ENCODE measurements at places on chromosomes 11 and 22.

DNA sequence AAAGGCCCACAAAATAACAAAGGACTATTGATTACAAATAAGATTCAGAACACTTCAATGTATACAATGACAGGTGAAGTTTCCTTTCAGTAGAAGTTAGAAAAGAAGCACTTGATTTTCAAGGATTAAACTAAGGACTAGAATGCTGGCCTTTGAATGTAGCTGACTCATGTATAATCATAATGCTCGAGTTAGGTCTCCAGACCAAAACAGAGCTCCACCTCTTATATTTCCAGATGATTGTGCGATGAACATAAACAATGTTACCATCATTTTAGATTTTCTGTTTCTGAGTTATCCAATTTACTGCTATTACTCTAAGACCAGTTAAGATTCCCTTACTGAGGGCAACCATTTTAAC lies 40.4 kb upstream of the RAPSN start:
- peak; percentile 82 for DNase-seq

- peak; percentile 78 for DNase-seq
These were observed 29.0 kb upstream of the PARVG start for GRCh38 chr22:44151676-44152075.

DNA sequence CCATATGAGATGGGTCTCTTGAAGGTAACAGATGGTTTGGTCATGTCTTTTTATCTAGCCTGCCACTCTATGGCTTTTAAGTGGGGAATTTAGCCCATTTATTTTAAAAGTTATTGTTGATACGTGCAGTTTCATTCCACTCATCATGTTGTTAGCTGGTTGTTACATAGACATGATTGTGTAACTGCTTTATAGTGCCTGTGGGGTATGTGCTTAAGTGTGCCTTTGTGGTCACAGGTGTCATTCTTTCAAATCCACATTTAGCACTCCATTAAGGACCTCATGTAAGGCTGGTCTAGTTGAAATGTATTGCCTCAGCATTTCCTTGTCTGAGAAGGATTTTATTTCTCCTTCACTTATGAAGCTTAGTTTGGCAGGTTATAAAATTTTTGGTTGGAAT lies 263.8 kb upstream of the LUZP2 start:
- DNase-seq: no peak

GRCh38 chr11:117643606-117644300 lies 153.3 kb downstream of the DSCAML1 start:
- no peak for DNase-seq

DNA sequence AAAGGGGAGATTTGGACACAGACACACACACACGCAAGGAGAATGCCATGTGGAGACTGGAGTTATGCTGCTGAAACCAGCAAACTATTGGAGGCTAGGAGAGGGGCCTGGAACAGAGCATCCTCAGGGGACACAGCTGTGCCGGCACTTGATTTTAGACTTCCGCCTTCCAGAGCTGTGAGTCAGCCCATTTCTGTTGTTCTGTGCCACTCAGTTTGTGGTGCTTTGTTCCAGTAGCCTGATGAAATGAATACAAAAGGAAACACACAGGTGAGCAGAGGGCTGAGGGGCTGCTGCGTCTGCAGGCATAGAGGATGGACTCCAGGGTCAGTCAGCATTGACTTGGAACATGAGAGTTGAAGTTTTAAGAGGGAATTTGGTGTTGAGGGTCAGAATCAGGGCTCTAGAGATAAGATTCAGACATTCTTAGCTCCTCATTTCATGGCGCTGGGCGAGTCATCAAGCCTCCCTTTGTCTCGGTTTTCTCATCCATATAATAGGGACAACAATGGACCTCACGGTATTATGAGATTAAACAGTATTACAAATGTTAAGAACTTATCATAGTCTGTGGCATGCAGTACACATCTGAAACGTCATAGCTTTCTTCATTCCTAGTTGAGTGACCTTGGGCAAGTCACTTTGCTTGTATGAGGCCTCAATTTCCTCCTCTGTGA lies 191.0 kb downstream of the MIAT start:
- no peak for DNase-seq

DNA sequence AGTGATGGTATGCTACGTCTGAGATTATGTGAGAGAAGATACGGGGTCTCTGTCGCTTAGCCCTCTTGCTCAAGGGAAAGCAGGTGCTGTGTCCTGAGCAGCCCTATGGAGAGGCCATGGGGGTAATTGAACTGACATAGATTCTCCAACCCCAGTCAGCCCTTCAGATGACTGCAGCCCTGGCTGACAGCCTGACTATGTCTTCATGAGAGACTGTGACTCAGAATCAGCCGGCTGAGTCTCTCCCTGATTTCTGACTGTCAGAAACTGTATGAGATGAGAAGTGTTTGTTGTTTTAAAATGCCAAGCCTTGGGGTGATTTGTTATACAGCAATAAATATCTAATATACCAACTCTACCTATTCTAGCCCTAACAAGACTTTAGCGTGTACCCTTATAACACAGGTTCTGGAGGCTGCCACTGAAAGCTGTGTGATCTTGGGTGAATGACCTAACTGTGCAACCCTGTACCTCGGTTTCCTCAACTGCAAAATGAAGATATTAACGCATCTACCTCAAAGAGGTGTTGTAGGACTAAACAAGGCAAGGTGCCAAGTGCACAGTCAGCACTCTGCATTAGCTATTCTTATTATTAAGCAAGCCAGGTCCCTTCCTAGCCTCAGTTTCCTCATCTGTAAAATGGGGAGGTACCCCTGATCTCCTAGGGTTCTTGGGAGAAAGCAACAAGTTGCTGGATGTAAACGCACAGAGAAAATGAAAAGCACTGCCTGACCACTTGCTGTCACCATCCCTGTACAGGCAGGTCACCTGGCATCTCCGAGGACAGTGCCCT lies 24.9 kb downstream of the SLC43A1 start:
- DNase-seq: peak; percentile 38

GRCh38 chr11:65817835-65818680 lies 15.7 kb upstream of the SNX32 start:
- DNase-seq: peak; percentile 80

DNA sequence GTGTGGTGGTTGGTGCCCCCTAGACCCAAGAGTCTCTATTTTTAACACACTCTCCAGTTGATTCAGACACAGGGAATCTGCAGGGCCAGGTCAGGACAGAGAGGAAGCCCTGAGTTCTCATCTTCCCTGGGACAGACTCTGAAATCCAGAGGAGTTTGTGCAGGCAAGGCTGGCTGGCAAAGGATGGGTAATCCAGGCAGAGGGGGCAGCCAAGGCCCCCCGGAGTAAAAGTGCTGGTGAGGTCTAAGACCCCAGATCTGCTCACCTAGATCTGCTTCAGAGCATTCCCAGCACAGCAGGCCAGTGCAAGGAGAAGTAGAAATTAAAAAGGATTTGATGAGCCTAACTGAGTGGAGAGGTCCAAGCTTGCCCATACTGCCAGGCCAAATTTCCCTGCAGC lies 40.6 kb upstream of the MN1 start:
- DNase-seq: no peak

Measured in IMR-90 (cell line).